Occipital lobe (tissue), 3 donors: ENCODE measurements at places on chromosomes 6 and 20. TPM values are rescaled to one million over a fixed set of nuclear protein-coding genes. Genes with fewer than 3 reads are reported as not detected.
A peak's percentile ranks its signal among the peaks of the same experiment; 100 is the strongest.

The NR2E1 gene
- total RNA-seq, result 9.8 TPM

DNA sequence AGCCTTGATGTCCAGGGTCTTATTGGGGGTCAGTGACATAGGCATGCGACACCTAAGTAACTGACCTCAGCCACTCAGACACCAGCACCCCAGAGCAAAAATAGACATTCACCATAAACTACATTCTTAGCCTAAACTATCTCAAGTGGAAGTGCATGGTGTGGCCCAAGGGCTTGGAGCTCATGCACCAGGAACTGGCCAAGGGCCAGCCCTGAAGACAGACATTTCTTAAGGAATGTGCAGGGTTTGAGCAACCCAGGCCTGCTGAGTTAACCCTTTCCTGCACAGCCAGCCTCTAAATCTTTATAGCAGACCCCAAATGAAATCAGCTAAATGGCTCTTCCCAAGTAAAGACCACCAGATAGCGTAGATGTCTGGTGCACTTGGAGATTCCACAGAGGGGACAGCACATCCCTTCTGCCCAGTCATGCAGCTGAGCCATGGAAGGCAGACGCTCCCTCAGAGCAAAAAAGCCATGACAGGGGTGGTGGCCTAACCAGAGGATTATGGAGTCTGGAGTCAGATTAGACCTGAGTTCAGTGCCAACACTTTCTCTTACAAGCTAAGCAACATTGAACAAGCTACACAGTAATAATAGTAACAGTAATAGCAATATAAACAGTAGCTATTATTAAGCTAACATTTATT, 222.6 kb downstream of the ZMYND8 start:
- no peak for DNase-seq

- DNase-seq, result no peak
These were observed 400.3 kb upstream of the SASH1 start for GRCh38 chr6:147942363-147942762.

- no peak for DNase-seq
These were observed 63.9 kb downstream of the CEBPB start for GRCh38 chr20:50254466-50255079.

- peak; percentile 5 for DNase-seq
These were observed 226.2 kb downstream of the TTLL2 start for GRCh38 chr6:167550941-167551627.

GRCh38 chr6:152680879-152681517, 16.7 kb upstream of the MYCT1 start:
- no peak for DNase-seq

The EYS gene
- total RNA-seq, result 0.78 TPM

- DNase-seq, result no peak
These were observed 322.8 kb upstream of the SOX4 start for GRCh38 chr6:21270636-21271201.

The TRIM31 gene
- not detected for total RNA-seq

DNA sequence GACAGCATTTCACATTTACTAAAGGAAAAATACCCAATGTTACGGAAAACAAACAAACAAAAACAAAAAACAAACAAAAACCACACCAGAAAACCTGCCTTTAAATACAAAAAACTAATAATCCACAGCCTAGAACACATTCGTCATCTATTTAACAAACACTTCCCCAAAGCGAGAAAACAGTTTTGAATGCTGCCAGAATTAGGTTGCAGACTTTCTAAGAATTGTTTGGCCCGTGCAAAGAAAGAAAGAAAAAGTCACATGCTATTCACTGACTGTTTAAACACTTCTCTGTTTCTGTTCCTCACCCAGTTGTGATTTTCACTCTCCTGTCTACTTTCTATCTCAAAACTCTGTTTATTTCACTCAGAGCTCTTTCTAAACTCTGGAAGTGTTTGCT, 52.5 kb downstream of the BCAS1 start:
- no peak for DNase-seq

The CLPSL2 gene
- total RNA-seq, result not detected

The KIF6 gene
- total RNA-seq, result 3.3 TPM

- no peak for DNase-seq
These were observed 14.7 kb downstream of the ENPP3 start for GRCh38 chr6:131651782-131652181.

The EEF1E1 gene
- total RNA-seq, result 24.0 TPM

DNA sequence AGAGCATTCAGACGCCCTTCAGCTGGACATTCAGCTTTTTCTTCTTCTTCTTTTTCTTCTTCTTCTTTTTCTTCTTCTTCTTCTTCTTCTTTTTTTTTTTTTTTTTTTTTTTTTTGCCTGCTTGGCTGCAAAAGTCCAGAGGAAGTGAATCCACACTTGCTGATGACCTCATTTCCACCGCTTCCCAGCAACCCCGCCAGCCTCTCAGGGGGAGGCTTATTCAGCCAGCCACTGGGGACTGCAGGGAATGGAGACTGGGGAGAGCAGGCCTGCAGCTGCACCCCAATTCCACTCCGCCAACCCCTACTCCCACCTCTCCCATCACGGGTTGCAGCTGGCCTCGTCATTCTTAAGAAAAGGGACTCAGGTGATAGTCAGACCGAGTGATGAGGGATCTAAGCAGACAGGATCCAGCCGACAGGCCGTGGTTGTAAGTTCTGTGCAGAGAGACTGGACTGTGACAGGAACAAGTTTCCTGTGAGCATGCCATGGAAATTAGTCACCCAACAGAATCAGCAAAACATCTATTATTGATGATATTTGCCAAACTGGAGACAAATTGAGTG, 59.0 kb upstream of the QKI start:
- DNase-seq, result peak; percentile 44

The SIRPG gene
- total RNA-seq, result not detected

The CALHM4 gene
- not detected for total RNA-seq

The PBOV1 gene
- total RNA-seq, result not detected

DNA sequence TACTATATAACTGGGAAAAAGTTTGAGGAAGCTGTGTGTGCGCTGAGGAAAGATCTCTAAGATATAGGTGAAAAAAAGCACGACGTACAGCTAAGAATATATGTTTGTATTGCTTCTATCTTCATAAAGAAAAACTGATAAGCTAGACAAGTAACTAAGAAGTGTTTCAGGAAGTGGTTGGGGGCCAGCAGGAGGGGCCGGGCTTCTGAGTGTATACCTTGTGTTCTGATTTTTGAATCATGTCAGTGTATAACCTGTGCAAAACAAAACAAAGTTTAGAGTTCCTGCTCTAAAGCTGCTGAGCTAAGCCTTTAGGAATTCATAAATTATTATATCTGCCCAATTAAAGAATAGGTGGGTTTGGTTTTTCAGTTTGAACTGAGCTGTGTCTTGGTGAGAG, 7.9 kb upstream of the OSER1 start:
- no peak for DNase-seq

The GJA10 gene
- not detected for total RNA-seq

GRCh38 chr6:159633196-159633595, 59.8 kb downstream of the SOD2 start:
- no peak for DNase-seq

The RTF2 gene
- total RNA-seq, result 51.3 TPM

DNA sequence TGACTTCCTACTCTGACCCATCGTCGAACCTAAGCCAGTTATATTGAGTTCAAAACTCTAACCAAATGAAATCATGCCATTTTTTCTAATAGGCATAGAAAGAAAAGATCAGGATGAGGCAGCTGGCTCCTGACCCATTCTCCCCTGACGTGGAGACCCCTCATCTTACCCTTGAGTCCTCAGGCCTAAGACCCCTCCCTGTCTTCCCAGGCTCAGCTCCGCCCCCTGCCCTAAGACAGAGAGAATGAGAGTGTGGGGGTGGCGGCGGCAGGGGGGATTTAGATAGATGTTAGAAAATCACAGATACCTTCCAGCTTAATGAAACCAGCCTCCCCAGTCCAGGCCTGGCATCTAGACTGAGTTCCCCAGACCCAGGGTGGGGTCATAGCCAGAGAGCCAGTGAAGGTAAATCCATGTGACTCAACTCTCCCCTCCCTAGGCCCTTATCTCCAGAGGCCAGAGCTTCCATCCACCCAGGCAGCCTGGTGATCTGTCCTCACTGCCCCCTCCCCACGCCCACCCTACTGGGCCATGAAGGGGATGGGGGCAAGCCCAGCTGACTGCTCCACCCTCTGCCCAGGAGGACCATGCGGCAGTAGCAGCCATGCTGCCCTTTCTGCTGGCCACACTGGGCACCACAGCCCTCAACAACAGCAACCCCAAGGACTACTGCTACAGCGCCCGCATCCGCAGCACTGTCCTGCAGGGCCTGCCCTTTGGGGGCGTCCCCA, 6.8 kb downstream of the TMEM63B start:
- DNase-seq, result no peak

- no peak for DNase-seq
These were observed 280.9 kb downstream of the ZFAND3 start for GRCh38 chr6:38100380-38100779.

The BMP6 gene
- total RNA-seq, result 6.9 TPM

- no peak for DNase-seq
These were observed 5.0 kb downstream of the DST start for GRCh38 chr6:56637640-56638039.

- DNase-seq, result no peak
These were observed 8.2 kb downstream of the BACH2 start for GRCh38 chr6:90288404-90288803.

The MUC21 gene
- not detected for total RNA-seq

The PKHD1 gene
- total RNA-seq, result under 0.01 TPM

The ENTPD6 gene
- 43.7 TPM for total RNA-seq

The PACSIN1 gene
- 2.8 TPM for total RNA-seq

DNA sequence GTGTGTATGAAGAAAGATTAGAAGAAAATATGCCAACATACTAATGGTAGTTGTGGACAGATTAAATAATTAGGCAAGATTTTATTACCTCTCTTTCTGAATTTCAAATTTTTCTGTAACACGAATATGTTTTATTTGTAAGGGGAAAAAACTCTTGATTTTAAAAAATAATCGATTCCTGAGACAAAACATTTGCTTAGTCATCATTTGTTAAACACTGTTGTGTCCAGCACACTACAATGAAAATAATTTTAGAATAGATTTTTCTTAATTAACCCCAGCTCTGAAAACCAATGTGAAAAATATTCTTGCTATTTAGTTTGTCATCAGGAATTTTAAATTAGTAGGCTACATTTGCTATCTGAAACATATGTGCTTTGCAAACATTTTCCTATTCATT, 253.0 kb downstream of the TRDN start:
- no peak for DNase-seq

DNA sequence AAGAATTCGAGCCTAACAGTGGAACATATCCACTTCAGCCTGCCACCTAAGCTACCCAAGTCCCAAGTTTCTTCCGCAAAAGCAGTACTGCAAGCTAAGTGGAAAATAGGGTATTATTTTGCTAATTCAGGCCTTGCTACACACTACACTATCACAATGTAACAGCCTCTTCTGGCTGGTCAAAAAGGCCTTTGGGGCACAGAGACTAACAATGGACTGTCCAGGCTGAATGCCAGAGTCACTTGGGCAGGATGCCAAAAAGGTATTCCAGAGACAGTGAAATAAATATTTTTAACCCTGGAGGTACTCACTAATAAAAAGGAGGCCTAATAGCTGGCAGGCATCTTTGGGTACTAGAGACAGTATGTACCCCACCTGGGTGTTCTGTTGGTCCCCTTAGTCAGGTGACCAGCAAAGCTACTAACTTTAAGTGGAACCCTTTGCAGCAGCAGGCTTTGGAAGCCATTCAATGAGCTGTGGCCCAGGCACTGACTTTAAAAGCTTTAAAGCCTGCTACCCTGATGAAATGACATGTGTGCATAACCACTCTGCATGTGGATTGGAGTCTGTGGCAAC, 692.1 kb downstream of the HTR1B start:
- DNase-seq, result no peak

DNA sequence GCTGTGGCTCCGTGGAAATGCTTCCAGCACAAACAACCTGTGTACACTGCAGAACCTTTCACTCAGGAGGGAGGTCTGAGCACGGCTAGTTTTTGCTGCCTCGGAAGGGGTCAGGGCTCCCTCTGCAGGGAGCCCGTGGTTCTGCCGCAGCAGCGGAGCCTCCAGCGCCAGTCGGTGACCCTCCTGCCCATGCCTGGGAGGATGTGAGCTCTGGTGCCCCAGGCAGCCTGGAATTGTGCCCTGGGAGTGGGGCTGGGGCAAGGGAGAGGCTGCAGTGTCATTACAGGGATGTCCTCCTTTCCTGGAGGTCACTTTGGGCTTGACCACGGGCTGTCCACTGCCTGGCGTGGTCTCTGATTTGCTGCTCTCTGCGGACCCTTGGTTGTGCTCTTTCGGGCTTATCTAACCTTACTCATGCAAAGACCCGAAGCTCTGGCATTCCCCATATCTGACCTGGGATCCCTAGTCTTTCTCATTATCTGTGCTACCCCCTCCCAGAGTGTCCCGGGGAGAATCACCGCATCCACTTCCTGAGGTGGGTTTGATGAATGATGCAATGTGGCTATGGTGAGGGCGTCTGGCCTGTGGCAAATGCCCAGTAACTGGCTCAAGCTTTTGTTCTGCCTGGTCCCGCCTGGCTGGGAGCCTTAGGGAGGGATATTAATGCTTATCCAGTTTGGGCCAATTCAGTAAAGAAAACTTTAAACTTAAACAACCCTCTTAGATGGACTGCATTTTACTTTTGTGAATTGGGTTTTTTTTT, 59.6 kb upstream of the TAGAP start:
- DNase-seq, result no peak

The TAGAP gene
- 1.4 TPM for total RNA-seq

GRCh38 chr6:137191236-137191635, 17.8 kb upstream of the IL22RA2 start:
- no peak for DNase-seq

DNA sequence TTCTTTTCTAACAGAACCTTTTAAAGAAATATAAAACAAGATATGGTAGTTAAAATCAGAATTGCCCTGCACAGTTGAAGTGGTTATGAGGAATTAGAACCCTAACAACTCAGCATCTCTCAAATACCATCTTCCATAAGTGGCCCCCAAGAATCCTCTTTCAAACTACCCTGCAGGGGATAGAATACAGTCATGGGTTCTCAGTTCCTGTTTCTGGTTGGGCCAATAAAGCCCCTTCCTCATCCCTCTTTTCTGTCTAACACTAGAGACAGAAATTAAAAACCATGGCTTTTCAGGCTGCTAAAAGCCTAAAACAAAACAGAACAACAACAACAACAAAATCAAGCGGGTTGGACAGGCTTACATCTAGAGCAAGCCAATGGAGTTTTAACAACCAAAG, 6.7 kb upstream of the LCA5 start:
- no peak for DNase-seq

DNA sequence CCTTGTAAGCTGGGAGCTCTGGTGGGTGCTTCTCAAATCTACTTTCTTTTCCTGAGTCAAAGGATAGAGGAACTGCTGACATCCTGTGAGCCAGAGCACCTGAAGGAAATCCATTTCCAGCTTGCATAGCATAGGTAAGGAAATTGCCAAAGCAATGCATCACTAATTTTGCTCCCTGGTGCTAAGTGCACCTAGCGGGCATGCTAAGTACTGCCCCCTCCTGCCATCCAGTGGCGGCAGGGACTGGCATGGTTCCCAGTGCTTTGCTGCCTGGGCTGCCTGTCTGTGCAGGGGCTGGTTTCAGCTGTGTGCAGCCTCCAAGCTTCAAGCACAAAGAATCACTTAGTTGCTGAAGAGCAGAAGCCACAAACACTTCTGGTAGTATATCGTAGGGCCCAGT, 63.9 kb downstream of the FARS2 start:
- peak; percentile 63 for DNase-seq
